ENCODE measurements at places on chromosomes 6 and 20.

- no peak for DNase-seq
Measured at GRCh38 chr6:135191508-135192255, 10.6 kb downstream of the MYB start.

GRCh38 chr6:10465629-10466499 lies 51.0 kb upstream of the TFAP2A start:
- DNase-seq = peak; percentile 37

DNA sequence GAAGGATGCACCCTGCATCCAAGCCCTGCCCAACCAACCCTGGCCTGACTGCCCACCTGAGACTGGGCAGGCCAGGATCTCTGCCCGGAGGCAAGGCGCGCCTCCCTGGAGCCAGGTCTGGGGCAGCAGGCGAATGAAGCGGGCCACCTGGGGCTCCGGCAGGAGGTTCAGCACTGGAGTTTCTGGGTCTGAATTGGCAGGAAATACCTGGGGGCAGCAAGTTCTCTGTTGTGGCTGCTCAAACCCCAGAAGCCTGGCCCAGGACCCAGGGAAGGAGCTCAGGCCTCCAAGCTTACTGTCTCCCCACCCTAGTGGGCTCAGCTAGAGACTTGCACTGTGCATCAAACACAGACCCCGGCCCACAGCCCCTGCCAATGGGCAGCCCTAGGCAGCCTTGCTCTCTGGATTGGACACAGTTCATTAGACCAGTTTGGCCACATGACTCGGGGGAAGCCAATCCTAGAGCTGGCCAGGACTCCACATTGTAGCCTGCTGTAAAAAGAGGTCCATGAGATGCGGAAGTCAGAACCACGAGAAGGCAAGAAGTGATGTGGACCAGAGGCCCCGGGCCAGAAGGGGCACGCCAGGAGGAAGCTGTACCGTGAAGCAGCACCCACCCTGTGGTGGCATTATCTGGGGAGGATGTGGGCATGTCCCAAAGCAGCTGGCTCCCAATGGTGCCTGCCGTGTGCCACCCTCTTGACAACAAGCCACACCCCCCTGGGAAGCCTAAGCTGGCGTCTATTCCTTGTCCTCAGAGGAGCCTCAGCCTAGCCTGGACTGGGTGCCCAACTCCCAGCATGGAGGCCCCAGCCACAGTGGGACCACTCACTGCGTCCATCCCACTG lies 3.1 kb downstream of the CPXM1 start:
- no peak for DNase-seq

- no peak for DNase-seq
Measured at GRCh38 chr6:133610227-133610840, 278.6 kb upstream of the TCF21 start.

DNA sequence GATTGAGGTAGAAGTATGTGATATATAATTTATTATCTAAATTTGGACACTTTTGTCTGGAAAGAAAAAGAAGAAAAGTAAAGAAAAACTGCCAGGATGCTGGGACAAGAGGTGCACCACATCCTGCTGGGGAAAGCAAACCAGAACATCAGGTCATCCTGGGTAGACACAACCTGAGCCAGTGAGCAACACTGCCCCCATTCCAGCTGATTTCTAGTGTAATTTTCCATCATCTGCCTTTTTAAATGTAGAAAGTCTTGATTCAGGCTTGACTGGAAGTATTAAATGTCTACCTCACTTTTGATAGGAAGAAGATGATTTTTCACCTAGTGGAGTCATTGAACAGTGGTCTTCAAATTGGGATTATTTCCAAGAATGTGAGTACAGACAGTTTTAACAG lies 1164.5 kb upstream of the CITED2 start:
- no peak for DNase-seq

- no peak for DNase-seq
Measured at GRCh38 chr20:57126481-57127092, 139.9 kb downstream of the BMP7 start.

GRCh38 chr6:118704915-118705314 lies 53.5 kb upstream of the CEP85L start:
- DNase-seq = no peak

DNA sequence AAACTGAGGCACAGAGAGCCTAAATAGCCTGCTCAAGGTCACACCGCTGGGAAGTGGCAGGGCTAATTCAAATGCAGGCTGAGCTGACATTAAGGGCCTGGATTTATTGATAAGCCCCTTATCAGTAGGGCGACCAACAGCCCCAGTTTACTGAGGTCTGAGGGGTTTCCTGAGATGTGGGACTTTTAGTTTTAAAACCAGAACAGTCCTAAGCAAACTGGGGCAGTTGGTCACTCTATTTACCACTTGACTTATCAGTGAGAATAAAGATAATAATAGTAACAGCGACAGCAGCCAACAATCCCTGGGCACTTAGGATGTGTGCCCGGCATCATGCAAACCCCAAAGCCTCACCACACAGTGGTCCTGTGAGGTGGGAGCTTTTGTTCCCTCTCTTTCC lies 27.6 kb downstream of the PREX1 start:
- DNase-seq = no peak

GRCh38 chr6:38078671-38079070 lies 259.1 kb downstream of the ZFAND3 start:
- DNase-seq = no peak

GRCh38 chr20:58775371-58775770 lies 75.3 kb downstream of the GNAS-AS1 start:
- no peak for DNase-seq

DNA sequence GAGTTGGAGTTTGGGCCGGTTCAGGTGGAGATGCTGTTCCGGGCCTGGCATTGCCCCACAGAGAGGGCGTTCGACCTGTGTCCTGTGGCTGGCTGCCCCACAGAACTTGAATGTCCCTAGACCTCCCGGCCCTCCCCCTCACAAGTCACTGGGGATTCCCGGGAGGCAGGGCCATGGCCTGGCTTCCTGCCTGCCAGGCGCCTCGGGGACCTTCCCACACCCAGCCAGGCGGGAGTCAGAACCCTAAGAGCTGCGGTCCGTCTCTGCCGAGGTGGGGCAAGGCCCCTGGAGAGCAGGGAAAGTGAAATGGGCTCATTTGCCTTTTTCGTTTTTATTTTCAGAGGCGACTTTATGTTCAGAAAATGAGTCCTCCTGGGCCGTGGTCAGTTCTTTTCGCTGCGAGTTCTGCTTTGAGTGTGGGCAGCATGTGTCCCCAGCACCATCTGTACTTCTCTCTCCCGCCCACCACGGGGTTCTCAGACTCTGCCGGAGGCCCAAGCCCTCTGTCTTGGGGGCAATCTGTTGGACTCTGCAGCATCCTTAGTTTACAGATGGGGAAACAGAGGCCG lies 8.5 kb downstream of the RBM38 start:
- peak; percentile 42 for DNase-seq

GRCh38 chr6:142331075-142331551 lies 29.3 kb downstream of the ADGRG6 start:
- no peak for DNase-seq

DNA sequence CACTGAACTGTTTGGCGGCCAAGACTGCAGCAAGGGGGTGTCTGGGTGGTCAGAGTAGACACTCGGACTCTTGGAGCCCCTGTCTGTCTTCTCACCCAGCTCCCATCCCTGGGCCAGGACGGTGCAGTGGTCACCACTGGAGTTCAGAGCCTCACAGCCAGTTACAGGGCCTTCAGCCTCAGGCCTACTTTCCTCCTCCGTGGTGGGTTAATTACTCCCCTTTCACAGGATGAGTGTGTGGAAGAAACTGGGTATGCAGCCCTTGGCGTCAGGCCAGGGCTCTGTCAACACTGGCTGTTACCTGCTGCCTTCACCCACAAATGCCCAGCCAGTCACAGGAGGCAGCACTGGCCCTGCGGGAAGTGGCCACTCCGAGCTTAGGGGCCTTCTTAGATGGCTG lies 1.8 kb upstream of the YTHDF1 start:
- no peak for DNase-seq

DNA sequence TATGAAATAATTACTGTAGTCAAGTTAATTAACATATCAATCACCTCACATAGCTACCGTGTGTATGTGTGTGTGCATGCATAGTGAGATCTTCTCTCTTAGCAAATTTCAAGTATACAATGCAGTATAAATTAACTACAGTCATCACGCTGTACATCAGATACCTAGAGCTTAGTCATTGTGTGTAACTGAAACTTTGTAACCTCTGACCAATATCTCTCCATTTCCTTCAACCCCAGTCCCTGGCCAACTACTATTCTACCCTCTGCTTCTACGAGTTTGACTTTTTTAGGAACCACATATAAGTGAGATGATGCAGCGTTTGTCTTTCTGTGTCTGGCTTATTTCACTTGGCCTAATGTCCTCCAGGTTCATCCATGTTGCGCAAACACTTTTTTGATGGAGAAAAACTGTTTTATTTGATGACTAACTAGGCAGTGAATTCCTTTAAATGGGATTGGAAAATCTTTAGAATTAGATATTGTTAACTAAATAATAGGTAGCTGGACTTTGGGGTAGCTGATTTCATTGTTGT lies 459.5 kb downstream of the DHX35 start:
- DNase-seq = no peak

GRCh38 chr6:137258170-137258569 lies 39.0 kb upstream of the IFNGR1 start:
- DNase-seq = no peak

DNA sequence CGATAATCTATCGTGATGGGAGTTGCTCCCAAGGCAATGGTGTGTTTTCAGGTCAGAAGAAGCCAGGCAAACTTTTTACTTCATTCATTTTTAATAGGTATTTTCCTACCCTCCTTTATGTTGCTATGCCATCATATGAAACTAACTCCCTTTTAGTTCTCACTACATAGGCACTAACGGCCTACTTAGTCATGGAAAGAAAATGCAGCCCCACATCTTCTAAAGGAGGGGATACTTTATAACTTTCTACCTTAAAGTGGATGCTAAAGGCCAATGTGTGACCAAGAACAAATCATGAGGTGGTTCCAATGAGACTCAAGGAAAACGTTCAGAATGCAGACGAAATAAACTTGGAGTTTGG lies 193.8 kb downstream of the FOXA2 start:
- no peak for DNase-seq

- DNase-seq = peak; percentile 22
Measured at GRCh38 chr20:11901127-11901526, 16.6 kb upstream of the BTBD3 start.

- no peak for DNase-seq
Measured at GRCh38 chr6:170256641-170257040, 34.2 kb downstream of the DLL1 start.

GRCh38 chr6:54282186-54282585 lies 26.1 kb upstream of the TINAG start:
- DNase-seq = no peak

Measured in SJCRH30 (cell line).